Activated CD4-positive, CD25-positive, alpha-beta regulatory T cell (primary cell): ENCODE measurements at places on chromosomes 13 and 19.

DNA sequence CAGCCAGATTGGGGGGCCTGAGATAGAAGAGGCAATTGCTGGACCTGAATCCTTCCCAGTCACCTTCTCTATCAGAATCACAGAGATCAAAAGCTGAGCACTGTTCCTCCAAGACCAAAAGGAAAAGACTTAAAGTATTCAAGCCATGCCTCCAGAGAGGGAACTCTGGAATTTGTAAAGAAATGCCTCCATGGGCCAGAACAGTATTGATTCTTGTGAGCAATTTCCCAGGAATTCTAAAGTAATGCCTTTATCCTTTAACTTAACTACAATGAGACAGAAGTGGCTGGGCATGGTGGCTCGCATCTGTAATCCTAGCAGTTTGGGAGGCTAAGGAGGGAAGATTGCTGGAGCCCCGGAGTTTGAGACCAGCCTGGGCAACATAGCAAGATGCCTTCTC, 148.8 kb downstream of the FLT1 start:
- DNase-seq = no peak

- no peak for DNase-seq
Observed at GRCh38 chr19:18894254-18895037, 1.5 kb downstream of the CERS1 start.

- DNase-seq = no peak
Observed at GRCh38 chr13:101979825-101980224, 422.0 kb downstream of the FGF14 start.

DNA sequence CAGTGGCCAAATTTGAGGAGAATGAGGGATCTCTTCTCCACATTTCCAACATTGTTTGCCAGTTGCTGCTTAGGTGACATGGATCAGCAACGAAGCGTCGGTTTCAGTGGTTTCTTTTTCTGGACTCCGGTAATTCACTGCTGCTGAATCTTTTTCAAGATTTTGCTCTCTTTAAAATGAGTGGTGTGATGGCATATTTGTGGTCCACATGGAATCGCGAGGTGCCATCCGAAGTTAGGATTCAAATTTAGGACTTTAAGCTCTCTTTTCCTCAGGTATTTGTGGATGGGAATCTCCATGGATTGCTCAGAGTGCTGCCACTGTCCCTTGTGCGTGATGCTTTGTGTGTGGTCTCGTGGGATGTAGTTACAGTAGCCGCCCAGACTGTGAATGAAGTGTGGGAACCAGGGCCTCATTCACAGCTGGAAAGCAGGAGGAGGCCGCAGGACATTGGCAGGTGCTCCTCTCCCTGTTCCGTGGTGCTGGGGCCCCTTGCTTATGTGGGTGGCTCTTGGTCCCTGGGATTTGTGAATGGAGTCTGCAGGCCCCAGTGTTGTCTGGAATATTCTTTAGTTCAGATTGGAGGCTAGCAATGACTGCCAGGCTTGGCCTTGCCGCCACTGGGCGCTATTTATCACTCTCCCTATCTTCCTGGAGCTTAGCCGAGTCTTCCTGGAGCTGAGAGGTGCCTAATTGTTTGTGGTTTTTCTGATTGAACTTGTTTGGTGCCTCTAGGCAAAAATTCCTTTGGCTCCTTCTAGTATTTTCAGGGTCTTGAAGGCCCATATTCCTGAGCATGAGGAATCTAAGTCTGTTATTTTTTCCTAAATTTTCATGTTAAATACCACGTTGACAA, 1.5 kb downstream of the ILF3 start:
- DNase-seq = no peak

GRCh38 chr13:113722921-113723320, 36.1 kb upstream of the TMEM255B start:
- DNase-seq = no peak

- DNase-seq = no peak
Observed at GRCh38 chr13:73608711-73609485, 525.3 kb downstream of the KLF12 start.

GRCh38 chr13:79401259-79402070, 4.6 kb downstream of the RBM26 start:
- no peak for DNase-seq

- no peak for DNase-seq
Observed at GRCh38 chr19:17340302-17340870, 3.0 kb downstream of the GTPBP3 start.

DNA sequence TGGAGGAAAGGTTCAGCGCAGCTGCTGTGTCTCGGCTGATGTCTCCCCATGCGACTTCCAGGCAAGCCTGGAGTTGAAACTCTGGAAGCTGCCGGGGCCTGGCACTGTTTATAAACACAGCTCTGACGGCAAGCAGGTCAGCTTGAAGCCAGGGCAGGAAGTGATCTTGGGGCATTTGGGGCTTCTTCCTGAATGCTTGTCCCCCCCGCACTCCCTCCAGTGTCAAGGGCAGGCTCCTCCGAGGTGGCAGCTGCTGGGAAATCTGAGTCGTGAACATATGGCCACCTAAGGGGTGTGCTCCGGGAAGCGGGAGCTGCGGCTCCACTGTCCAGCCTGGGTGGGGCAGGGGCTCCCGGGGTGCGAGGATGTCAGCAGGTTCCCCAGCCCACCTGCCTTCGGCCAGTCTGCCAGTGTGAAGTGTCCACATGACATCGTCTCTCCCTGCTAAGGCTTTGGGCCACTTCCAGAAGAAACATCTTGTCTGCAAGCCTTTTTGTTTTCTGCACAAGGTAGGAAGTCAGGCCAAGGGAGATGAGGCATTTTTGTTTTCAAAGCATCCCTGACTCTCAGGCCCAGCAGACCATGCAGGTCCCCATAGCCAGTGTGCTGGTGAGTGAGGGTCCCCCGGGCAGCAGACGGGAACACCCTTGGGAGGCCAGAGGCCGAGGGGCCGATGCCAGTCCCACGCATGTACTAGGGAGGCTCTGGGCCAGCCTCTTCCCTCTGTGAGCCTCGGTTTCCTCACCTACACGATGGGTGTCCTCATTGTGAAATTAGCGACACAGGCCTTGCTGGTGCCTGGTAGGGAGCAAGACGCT, 2.7 kb downstream of the PIAS4 start:
- DNase-seq = no peak
